RPMI7951 (cell line): ENCODE measurements at places on chromosomes 4 and X.

- DNase-seq, result peak; percentile 64
Observed at GRCh38 chr4:121728066-121728465, 31.3 kb upstream of the ANXA5 start.

DNA sequence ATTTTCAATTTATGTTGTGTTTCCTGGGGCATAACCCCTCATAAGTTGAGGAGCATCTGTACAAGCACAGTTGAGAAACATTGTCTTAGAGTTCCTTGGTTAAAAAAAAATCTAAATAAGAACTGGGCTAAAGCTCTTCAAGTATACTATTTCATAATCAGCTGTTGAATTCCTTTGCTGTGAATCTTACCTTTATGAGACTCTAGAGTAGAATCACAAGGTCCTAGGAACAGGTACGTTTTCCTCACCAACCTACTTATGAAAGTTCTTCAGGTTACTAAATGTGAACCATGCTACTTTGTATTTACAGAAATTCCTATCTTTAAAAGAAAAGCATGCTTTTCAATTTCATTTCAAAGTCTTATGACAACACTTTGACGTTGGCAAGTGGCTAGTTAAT, 20.9 kb upstream of the SOD3 start:
- DNase-seq, result no peak

DNA sequence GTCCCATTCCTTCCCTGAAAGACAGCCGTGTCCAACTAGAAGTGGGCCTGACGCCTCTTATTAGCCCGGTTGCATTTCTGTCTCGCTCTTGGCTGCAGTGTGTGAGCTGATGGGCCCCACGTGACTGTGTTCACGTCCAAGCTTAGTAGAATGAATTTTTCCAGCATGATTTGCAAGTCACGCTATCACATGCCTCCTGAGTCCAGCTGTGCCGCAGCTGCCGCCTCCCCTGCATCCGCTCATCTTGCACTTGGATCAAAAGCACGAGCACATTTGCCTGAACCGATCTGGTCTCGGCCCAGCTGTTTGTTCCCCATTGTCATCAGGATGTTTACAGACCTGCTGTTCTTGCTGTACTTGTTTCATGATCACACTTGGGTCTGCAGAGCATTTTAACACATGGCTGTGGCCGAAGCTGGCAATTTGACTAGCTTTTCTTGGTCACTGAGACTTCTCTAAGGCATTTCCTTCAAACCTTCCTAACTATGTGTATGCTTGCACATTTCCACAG, 126.5 kb downstream of the KIT start:
- peak; percentile 85 for DNase-seq

- DNase-seq, result peak; percentile 65
Observed at GRCh38 chrX:53071604-53072417, 10.4 kb upstream of the TSPYL2 start.

DNA sequence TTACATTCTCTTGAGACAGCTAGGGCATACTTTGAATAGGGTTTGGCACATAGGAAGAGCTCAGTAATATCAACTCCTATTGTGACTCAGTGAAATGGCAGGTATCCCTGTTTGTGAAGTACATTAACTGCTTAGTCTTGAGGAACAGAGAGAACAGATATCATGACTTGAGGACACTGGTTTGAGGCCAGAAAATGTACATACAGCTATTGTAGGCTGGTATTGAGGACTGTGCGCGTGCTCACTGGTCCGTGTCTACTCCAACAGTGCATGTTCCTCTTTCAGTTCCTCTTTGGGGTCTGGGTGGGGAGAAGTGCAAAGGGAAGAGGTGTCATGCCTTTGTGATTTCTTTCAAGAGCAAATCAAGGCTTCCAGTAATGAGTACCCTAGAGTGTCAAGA, 34.6 kb upstream of the TBC1D9 start:
- DNase-seq, result no peak

DNA sequence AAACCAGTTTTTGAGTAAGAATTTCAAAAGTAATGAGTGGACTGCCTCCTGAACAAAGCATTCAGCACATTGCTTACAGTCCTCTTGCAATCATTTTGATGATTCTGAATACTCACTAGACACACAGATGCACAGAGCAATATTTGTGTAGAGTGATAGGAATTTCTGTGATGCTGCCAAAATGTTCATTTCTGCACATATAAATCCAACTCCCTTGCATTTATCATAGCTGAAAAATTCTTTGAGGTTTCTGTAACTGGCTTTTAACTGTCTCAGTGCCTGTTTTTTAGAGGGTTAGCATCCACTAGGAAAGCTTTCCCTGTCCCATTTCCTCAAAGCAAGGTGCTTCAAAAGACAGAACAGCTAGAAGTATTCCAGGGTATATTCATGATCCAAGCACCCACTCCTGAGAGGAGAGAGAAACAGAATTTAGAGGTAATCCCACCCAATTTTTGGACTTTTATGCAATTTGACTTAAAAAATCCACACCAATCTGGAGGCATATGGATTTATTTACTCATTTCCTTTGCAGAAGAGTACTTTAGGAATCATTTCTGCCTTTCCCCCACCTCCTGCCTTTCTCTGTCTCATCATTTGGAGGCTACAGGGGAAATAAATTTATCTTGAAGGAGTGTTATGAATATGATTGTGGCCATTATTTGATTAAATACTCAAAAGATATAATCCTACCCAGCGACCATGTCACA, 234.5 kb upstream of the SLIT2 start:
- no peak for DNase-seq

DNA sequence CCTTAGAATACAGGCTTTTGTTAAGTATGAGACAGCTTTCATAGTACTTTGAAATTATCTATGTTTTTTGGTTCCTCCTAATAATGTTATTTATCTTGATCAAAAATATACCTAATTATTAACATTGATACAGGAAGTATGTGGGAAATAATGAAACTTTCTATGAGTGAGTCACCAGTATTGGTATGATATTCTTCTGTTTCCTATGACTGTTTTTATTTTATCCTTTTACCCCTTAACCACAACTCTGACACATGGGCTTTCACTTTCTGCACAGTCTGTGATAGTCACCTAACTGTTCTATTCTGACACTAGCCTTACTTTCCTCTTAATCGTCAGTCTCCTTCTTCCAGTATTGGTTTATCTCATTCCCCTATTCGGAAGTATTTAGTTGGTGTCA, 4.7 kb downstream of the THAP9 start:
- DNase-seq, result peak; percentile 39

- no peak for DNase-seq
Observed at GRCh38 chr4:75736862-75737261, 12.5 kb downstream of the USO1 start.

- peak; percentile 90 for DNase-seq
Observed at GRCh38 chr4:73895201-73896175, 26.3 kb downstream of the CXCL1 start.

DNA sequence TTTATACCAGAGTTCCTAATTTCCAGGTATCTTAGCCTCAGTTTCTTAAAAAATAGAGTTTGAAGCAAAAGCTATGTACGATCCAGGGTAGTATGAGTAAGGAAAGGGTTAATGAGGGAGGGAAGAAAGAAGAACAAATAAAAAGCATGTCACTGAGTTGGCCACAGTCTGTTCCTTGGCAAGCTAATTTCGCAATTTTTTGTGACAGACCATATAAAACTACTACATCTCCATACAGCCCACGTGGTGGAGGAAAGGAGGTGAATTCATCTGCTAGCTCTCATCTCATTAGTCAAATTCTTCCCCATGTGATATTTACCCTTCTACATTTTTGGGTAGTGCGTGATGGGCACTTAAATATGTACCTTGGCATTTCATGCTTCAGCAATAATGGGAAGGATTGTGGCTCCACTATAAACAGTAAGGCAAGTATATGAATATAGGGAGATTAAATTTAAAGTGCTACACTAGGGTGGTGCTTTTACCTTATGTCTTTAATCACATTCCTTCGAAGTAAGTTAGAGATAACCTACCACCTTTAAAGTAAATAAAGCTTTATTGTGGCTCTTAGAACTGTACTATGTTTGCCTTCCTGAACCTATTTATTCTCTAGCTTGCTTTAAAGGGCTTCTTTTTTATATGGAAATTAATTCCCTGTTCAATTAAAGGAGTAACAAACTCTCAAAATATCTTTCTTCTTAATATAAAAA, 102.1 kb upstream of the VAMP7 start:
- no peak for DNase-seq

DNA sequence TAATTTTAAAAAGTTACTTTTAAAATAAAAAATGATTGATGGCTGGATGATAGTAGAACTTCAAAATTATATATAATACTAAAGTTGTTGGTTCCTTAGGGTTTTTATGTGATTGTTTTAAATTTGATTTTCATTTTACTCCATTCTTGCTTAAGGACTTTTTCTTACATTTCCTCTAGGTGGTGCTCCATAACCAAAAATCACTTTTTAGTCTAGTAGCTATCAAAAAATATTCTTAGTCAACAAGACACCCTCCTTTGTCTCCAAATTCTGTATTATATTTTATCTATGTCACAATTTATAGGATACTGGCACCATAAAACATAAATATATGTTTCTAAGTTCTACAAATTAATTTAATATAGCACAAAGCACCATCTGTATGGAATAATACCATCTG, 67.2 kb upstream of the BRWD3 start:
- DNase-seq, result peak; percentile 18

- DNase-seq, result peak; percentile 5
Observed at GRCh38 chr4:184861047-184861446, 35.3 kb upstream of the ACSL1 start.

GRCh38 chr4:70743731-70744130, 22.0 kb downstream of the RUFY3 start:
- no peak for DNase-seq

DNA sequence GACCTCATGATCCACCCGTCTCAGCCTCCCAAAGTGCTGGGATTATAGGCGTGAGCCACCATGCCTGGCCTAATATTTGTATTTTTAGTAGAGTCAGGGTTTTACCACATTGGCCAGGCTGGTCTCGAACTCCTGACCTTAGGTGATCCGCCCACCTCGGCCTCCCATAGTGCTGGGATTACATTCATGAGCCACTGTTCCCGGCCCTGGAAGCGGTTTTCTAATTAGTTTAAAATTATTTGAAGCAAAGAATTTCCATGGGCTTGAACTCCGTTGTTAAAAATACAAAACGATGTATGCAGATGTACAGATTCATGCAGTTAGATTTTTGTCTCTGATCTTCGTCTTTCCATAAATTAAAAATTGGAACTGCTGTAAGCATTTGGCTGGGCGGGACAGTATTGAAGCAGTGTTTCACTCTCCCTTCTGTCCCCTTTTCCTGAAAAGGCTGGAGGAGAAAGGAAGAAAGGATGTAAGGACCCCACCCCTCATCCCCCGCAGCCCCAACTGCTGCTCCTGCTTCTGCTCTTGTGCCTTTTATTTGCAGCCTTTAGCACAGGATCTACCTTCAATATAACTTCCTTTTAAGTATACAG, 12.0 kb downstream of the TRAPPC11 start:
- DNase-seq, result no peak

DNA sequence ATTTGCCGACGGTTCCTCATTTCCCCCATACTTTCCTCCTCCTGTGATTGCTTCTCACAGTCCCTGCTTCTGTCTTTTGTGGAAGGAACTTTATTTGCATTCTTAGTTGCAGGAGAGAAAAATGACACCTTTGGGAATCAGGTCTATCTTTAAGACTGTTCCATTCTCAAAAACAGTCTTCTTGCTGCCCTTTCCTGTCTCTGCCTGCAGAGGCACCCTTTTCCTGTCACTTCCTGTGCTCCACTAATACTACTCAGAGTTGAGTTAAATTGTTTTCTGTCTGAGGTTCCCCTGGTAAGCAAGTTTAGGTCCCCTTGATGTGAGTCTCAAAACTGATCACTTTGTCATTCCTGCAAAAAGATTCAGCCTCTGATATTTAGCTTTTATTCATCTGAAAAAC, 208.8 kb upstream of the CLNK start:
- DNase-seq, result no peak

DNA sequence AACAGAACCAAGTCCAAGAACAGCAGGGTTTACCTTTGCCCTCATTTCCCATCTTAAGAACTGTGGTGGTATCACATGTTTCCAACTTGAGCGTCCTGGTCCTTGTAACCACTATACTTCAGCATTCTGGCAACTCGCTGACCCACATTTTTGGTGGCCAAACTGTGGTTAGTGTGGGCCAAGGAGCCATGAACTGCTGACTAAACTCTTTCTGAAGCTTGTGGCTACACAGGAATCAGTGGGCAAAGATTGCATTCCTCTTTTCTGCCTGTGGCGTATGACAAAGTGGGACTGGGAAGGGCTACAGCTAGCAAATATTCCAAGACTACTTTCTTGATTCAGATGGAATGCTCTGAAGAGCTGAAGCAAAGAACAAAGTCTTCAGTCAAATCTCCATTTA, 106.3 kb upstream of the MID1 start:
- peak; percentile 87 for DNase-seq

DNA sequence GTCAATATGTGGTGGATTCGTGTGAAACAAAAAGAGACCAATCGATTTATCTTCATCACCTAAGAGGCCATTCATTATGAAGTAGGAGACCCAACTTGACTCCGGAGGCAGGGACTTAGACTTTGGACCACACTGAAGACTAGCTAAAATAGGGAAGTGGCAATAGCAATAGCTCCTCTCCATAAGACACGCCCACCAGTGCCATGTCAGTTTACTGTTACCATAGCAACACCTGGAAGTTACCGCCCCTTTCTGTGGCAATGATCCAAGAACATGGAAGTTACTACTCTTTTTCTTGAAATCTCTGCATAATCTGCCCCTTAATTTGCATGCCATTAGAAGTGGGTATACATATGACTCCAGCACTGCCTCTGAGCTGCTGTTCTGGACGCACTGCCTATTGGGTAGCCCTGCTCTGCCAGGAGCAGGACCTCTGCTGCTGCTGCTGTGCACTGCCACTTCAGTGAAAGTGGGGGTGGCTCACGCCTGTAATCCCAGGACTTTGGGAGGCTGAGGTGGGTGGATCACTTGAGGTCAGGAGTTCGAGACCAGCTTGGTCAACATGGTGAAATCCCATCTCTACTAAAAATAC, 163.2 kb downstream of the PRKX start:
- peak; percentile 76 for DNase-seq

- no peak for DNase-seq
Observed at GRCh38 chrX:119734897-119735339, 23.5 kb upstream of the SOWAHD start.

DNA sequence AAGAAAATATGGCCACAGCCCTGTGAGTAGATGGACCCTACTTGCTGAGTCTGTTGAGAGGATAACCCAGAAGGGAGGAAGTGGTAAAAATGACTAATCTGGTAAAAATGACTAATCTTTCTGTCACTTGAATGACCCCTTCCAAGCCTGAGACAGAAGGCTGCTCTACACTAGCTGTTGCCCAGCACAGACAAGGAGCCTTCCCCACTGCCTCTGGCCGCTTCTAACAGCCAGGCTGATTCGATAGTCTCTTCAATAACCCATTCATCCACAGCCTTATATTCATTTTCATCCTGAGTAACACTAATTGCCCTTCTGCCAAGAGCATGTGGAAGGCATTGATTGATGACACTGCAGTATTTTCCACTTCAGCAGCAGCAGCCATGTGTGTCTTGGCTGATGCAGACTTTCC, 18.4 kb downstream of the MAGEB17 start:
- DNase-seq, result peak; percentile 94

- DNase-seq, result no peak
Observed at GRCh38 chrX:38102875-38103274, 96.5 kb downstream of the SYTL5 start.
